ENCODE measurements at places on chromosomes 2 and 18.
A peak's percentile ranks its signal among the peaks of the same experiment; 100 is the strongest.

GRCh38 chr18:39481281-39481680 lies 1915.7 kb upstream of the CELF4 start:
- no peak for DNase-seq

- no peak for DNase-seq
Observed at GRCh38 chr18:34789768-34790344, 79.8 kb downstream of the DTNA start.

DNA sequence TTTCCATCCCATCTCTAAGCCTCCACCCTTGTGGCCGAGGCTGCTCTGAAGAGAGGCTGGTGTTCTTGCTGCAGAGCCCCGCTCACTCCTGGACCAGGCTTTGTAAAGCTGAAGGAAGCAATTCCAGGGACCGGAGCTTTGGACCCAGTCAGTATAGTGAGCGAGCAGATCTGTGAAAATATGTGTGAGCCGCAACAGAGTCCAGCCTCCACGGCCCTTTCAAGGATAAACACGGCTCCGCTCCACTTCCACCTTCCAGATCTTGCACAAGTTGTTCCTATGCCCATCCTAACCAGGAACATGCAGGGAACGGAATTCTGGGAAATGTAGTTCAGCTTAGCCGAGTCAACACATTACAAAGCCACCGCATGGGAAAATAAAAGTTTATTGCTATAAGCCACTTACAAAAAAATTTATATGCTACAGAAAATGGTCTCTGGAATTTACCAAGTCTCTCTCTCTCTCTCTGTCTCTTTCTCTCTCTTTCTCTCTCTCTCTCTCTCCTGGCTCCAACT lies 151.7 kb upstream of the ZNF521 start:
- DNase-seq = no peak

DNA sequence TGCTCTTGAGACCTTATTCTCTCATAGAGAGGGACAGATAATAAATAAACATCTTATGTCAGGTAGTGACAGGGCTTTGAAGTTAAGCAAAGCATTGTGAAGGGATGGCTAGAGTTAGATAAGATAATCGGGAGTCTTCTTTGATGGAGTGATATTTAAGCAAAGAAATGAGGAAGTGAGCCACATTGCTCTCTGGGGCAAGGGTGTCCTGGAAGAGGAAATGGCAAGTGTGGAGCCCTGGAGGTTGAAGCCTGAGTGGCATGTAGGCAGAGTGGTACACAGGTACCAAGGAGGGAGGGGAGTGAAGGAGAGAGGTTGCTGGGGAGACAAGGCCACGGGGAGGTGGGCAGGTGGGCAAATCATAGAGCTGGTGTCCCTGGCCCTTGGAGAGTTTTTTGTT lies 110.2 kb downstream of the CTAGE1 start:
- no peak for DNase-seq

DNA sequence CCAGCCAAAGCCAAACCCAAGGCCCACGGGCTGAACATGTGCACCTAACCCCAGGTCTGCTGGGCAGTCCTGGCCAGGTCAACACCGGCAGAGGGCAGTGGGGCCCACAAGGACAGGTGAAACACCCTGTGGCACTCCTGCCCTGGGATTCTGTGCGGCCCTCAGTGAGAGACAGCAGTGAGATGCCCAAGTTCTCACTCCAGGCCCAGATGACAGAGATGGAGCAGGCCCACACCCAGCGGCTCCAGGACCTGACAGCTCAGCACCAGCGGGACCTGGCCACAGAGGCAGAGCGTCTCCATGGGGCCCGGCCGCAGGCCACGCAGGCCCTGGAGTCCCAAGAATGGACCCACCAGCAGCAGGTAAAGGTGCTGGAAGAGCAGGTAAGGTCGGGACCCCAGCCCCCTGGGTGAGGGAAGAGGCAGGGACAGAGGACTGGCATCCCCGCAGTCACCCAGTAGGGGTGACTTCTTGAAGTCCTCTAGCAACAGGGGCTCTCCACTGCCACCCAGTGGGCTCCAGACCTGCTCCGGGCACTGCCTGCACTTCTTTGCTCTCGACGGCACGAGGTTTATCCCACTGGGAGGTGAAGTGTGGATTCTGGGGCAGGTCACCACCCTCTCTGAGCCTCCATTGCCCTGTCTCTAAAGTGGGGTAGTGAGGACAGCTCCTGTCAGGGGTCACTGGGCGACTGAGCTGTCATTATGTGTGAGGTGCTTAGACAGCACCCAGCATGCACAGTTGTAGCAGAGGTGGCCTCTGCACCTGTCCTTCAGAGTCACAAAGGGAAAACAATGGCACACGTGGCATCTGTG lies 8.8 kb upstream of the SNED1 start:
- no peak for DNase-seq

GRCh38 chr18:42271647-42272414 lies 316.8 kb downstream of the PIK3C3 start:
- DNase-seq = no peak

DNA sequence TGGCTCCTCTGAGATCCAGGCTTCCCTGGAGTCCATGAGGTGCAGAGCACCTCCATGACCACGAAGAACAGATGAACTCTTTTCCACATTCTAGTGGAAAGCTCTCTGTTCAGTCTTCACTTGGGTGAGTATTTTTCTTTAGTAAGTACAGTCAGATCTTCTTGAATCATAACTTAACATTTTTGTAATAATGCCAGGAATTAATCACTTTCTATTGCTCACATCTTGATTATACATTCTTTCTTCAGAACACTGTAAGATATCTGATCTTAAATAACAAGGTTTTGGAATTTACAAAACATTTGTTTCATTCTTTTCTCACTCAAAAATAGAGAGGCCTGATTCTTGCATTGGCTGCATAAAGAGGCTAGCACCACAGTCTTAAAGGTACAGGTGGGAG lies 45.4 kb upstream of the RND3 start:
- DNase-seq = no peak

DNA sequence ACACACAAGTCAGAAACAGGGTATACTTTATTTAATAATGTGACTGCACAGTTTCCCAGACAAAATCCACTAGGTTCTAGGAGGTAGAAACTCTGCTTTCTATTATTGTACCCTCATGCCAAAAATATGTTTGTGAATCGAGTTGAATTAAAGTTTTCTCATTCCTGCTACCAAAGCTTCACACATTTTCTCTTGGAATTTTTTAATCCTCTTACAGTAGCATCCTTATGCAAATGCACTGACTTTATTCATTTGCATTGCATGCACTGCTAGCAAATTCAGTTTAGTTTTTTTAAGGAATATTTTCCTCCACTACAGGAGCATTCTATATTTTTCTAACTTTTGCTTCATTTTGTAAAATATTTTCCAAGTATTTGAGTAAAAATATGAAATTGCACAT lies 4.8 kb upstream of the SCG2 start:
- DNase-seq = no peak

DNA sequence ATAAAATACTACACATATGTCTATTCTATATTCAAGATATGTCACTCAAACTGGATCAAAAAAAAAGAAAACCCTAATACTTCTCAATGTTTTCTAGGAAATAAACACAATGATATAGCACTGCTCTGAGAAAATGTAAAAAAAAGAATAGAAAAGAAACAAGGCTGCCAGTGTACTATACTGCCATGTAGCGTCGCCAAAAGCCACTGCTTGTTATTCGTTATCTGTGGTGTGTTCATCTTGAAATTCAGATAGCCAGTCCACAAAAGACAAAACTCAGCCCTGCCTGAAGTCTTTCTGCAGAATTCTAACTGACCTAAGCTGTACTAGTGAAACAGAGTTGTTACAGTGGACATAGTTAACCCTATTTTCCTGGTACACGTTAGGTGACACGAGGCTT lies 12.2 kb upstream of the YPEL5 start:
- DNase-seq = no peak

GRCh38 chr2:70212298-70212932 lies 21.6 kb upstream of the C2orf42 start:
- DNase-seq = no peak

- DNase-seq = no peak
Observed at GRCh38 chr2:23449413-23449812, 64.4 kb downstream of the KLHL29 start.

- peak; percentile 35 for DNase-seq
Observed at GRCh38 chr2:231781798-231782726, 980 bp upstream of the PDE6D start.

GRCh38 chr2:108412995-108413710 lies 35.4 kb downstream of the SULT1C4 start:
- no peak for DNase-seq

- DNase-seq = no peak
Observed at GRCh38 chr2:133171393-133172004, 396.8 kb downstream of the NCKAP5 start.

DNA sequence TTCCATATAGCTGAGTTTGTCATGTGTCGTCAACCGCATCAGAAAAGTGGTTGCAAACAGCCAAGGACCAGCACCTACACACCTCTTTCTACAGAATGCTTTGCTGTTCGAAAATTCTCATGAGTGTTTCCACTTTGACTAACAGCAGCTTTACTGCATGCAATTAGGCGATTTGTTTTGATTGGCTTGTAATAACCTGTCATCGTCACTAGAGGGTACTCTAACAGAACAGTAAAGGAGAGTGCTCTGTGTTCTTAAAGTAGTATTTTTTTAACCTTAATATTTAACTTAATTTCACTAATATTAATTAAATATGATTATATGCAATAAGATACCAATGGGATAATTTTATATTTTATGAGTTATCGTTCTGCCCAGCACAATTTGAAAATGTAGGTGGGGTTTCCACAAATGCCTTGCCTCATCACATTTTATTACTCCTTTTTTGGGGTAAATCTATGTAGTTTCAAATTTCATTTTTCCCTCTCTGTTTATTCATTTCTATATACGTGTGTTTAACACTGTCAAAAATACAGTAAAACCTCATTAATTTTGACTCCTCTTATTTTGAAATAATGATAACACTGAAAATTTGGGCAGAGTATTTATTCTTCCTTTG lies 502.2 kb downstream of the NRXN1 start:
- DNase-seq = peak; percentile 33

DNA sequence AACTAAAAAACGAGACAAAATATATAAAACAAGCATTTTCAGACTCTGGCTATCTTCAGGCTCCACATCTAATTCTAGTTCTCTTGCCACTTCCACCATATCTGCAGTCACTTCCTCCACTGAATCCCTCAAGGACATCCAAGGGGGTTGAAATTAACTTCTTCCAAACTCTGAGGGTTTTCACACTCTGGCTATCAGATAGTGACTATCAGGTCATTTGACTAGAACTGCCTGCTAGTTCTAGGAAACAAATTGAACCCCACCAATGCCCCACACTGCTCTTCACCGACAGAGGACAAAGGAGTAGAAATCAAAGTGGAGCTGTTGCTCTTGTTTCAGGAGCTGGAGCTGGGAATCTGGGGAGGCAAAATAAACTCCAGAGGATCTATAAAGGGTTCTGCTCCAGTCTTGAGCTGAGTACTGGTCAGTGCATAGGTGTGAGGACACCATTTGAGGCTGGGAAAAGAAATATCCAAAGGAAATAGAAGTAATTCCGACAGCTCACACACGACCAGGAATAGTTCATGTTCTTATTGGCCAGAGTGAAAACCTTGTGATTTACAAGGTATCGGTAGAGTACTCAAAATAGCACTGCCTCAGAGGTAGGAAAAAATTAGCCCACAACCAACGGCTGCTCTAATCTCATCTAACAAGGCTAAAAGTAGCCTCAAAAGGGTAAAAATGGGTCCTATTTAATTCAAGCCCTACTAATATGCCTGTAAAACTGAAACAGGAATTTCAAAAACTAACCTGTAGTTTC lies 71.3 kb downstream of the SMC6 start:
- no peak for DNase-seq

DNA sequence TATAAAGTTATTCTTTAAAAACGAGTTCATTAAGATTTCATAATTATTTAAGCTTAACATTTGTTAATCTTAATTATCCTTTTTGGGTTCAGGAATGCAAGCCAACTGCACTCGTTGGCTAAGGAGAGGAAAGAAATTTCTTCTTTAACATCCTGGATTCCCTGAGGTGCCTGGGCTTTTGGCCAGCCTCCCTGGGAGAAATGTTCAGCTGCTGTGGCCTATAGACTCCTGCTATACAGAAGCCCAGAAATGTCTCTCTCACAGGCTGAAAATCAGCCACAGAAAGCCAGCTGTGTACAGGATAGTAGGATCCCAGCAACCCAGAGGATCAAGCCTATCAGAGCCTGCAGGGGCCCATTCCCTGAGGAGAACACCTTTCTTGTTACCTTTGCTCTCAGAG lies 430.3 kb downstream of the XIRP2 start:
- DNase-seq = no peak

GRCh38 chr2:160051371-160051800 lies 11.0 kb downstream of the PLA2R1 start:
- DNase-seq = no peak

- no peak for DNase-seq
Observed at GRCh38 chr2:226118471-226119429, 680.9 kb downstream of the IRS1 start.

DNA sequence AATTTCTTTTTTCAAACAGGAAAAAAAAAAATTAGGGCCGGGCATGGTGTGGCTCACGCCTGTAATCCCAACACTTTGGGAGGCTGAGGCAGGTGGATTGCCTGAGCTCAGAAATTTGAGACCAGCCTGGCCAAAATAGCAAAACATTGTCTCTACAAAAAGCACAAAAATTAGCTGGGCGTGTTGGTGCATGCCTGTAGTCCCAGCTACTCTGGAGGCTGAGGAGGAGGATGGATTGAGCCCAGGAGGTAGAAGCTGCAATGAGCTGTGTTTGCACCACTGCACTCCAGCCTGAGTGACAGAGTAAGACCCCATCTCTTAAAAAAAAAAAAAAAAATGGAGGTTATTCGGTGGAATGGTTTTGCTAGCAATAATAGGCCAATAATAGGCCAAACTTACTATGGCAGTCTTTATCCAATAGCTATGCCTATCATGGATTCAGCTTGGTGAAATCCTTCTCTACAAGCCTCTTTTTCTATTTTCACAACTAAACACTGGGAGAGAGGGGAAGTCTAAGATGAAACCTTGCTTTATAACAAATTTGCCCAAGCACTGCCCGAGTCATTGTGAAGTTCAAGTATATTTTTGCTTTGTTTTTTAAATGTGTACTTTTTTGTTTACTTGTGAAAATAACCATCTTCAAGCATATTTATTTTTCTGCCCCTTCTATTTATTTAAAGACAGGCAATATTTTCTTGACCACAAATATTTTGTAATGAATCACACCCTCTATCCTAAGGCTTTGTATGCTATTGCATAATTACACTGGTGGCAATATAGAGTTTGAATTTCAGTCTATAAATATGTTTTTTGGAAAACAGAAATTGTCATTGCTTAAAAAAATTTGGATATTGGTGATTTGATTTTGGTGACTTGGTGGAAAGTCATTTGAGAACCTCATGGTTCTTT lies 20.0 kb upstream of the KYNU start:
- DNase-seq = no peak

GRCh38 chr2:3778851-3779495 lies 75.6 kb downstream of the DCDC2C start:
- DNase-seq = no peak
